ENCODE measurements at places on chromosomes 3 and 15. TPM values are rescaled to one million over a fixed set of nuclear protein-coding genes. Genes with fewer than 3 reads are reported as not detected.

GRCh38 chr3:73707772-73708171 is 83.0 kb upstream of the PDZRN3 start:
- H3K27ac ChIP-seq = no peak overlapping the region
- H3K27me3 ChIP-seq = no peaks in the 10 kb centered on the region
- H3K4me3 ChIP-seq = no peak overlapping the region
- DNase-seq = no peak

DNA sequence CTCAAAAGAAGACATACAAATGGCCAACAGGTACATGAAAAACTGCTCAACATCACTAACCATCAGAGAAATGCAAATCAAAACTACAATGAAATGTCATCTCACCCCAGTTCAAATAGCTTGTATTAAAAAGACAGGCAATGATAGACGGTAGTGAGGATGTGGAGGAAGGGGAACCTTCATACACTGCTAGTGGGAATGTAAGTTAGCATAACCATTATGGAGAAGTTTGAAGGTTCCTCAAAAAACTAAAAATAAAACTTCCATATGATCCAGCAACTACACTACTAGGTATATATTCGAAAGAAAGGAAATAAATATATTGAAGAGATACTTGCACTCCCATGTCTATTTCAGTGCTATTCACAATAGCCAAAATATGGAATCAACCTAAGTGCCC is 62.8 kb upstream of the PPARG start:
- no peaks in the 10 kb centered on the region for H3K36me3 ChIP-seq
- peaks cover 10% of the 10 kb centered on the region for H3K27me3 ChIP-seq
- no peak overlapping the region for H3K4me3 ChIP-seq

DNA sequence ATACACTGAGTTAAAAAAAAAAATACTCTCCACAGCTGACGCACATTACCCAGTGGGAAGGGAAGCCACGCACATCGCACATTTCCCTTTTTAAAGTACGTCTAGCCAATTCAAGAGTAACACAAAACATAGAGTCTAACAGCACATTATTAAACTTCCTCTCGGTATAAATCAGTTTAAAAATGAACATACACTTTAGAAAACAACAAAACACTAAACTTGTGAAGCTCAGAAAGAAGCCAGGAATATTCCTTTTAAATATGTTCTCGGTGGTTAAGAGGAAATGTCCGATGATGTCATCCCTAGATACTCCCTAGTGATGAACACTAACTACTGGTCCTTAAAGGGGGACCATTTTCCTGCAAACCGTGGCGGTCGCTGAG is 721 bp downstream of the MYEF2 start:
- H3K4me1 ChIP-seq = peaks cover 21% of the 10 kb centered on the region
- peak; percentile 10 for DNase-seq
- H3K27me3 ChIP-seq = peaks cover 6% of the 10 kb centered on the region

GRCh38 chr3:77189684-77190083 is 149.8 kb downstream of the ROBO2 start:
- DNase-seq = no peak
- no peaks in the 10 kb centered on the region for H3K36me3 ChIP-seq
- H3K27ac ChIP-seq = no peak overlapping the region
- H3K4me1 ChIP-seq = no peaks in the 10 kb centered on the region

DNA sequence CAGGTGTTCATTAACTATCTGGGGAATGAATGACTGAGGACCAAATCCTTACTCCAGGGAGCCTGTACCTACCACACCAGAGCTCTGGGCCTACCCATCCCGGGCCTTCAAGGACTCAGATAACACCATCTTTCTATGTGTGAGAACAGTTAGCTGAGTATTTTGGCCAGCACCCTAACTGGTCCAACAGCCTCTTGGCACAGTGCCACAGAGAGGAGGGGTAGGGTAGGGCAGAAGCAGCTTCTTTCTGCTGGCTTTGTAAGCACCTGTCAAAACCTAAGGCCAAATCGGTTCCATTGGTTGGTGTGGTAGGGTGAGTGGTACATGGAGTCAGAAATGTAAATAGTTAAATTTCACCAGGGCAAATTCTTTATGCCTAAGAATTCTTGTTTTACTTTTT is 26.7 kb downstream of the ISL2 start:
- no peak overlapping the region for H3K27ac ChIP-seq
- no peaks in the 10 kb centered on the region for H3K27me3 ChIP-seq
- H3K36me3 ChIP-seq = no peaks in the 10 kb centered on the region
- H3K4me1 ChIP-seq = no peaks in the 10 kb centered on the region
- DNase-seq = no peak
- H3K4me3 ChIP-seq = no peak overlapping the region

- H3K27ac ChIP-seq = no peak overlapping the region
- no peaks in the 10 kb centered on the region for H3K36me3 ChIP-seq
- H3K4me1 ChIP-seq = no peaks in the 10 kb centered on the region
- DNase-seq = no peak
- no peak overlapping the region for H3K4me3 ChIP-seq
- peaks cover 15% of the 10 kb centered on the region for H3K27me3 ChIP-seq
Observed at GRCh38 chr15:91209726-91210125, 109.7 kb downstream of the SV2B start.

EIF2A gene
- total RNA-seq = 119 TPM

WHAMM gene
- 3.4 TPM for total RNA-seq

ANKRD63 gene
- total RNA-seq = not detected

ACTC1 gene
- not detected for total RNA-seq

Measured in activated CD4-positive, alpha-beta T cell treated with anti-CD3 and anti-CD28 coated beads for 36 hours (primary cell).